ENCODE measurements at places on chromosomes 2 and 18.
A peak's percentile ranks its signal among the peaks of the same experiment; 100 is the strongest.

DNA sequence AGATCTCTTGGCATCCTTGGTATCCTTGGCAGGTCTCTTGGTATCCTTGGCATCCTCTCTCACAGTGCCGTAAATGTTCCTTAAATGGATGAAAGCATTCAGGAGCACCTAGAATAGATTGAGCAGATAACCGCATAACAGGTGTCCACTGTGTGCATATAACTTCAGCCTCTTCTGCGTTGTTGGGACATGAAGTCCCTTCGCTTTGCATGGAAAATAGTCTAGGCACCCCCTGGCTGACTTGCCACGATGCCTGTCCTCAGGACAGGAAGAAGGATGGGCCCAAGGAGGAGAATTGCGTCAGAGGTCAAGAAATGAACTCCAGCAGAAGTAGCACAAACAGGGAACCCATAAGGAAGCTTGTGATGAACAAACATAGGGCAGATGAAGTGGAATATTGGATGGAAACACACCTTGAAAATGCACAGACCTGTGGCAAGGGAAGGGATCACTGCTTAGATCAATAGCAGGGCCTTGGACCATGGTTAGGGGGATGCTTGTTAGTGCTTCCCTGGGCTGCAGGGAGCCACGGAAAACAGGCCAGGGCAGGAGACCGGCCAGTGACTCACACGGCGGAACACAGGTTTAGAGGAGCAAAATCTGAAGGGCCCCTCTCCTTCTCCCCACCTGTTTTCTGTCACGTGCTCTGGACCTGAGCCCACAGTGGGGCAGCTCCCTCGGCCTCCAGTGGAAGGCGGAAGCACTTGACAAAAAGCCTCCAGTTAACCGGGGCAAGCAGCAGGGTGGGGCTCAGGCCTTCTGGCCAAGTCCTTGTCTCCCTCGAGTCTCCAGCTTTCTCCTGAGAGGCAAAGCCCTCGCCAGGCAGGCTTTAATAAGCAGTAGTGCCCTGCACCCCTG, 99.2 kb upstream of the ASAP2 start:
- DNase-seq: no peak

GRCh38 chr18:59902131-59902992, 2.6 kb downstream of the PMAIP1 start:
- DNase-seq: peak; percentile 52

GRCh38 chr18:47817017-47817794, 113.3 kb downstream of the SMAD2 start:
- no peak for DNase-seq

DNA sequence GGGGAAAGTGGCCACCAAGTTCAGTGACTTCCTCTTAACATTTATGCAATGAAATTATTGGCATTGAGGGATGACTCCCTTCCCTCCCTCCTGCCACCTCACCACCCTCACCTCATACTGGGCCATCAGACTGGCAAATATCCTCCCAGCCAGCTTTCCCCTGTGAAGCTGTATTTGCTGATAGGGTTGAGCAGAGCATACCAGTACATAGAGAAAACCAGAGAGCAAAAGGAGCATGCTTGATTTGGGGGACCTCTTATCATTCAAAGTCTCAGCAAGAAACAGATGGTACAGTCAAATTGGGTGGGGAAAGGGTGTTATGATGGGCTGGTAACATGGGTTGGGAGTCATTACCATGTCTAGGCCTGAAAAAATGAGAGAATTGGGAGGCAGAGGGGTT, 19.1 kb upstream of the B3GNT2 start:
- DNase-seq: no peak

DNA sequence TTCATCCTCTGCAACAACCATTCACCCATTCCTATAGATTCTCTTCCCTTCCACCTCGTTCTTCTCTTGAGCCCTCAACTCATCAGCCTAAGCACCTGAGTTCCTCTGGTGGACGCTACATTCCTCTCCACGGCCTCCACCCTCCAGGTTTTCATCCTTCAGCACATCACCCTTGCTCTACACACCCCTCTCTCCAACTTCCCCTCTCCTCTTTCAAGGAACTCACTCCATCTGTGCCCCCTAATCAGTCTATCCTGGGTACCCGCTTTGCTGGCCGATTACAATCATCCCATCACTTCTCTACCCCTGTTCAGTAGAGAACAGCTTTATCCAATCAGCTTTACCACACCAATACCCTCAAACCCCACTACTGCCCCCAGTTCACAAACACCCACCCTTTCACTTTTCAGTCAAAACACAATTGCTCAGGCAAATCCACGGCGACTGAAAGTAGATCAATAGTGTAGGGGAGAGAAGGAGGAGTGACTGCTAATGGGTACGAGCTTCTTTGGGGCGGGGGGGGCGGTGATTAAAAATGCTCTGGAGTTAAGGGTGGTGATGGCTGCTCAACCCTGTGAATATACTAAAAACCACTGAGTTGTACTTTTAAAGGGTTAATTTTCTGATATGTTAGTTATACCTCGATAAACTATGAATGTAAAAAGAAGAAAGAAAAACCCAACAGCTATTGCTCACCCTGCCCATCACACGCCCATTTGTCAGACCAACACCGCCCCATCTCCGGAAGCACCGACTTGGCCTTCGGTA, 857 bp downstream of the DYM start:
- peak; percentile 17 for DNase-seq

DNA sequence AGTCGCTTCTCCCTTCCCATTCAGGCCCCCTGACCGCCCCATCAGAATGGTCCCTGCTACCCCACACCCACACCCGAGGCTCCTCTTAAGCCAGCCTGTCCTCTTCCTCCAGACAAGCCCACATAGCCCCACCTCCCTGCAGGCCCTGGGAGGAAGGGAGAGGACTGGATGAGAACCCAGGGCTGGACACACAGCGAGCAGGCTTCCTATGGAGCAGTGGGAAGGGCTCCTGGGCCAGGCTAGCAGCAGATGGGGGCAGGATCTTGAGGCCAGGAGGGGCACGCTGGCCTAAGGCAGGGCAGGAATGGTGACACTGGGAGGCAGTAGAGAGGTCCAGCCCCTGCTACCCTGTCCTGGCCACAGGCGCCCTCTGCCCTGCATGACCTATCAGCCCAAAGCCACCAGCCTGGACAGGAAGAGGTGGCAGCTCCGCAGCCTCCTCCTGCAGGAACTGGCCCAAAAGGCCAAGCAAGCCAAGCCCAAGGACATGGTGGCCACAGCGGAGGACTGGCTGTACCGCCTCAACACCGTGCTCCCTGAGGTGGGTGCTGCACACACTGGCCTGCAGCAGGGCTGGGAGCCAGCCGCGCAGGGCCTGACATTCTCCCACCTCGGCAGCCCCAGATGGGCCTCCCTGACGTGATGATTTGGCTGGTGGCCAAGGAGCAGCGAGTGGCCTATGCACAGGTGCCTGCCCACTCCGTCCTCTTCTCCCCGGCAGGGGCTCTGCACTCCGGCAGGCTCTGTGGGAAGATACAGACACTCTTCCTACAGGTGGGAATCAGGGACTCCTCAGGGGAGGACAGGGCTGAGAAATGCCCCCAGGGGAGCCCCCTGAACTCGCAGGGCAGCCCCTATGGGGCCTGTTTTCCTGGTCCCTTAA, 43.3 kb downstream of the FER1L5 start:
- DNase-seq: no peak

GRCh38 chr18:28855524-28855923, 678.6 kb upstream of the CDH2 start:
- no peak for DNase-seq

- peak; percentile 25 for DNase-seq
Measured at GRCh38 chr2:227479865-227480475, 8.0 kb downstream of the AGFG1 start.

- DNase-seq: no peak
Measured at GRCh38 chr2:239818531-239819011, 206.6 kb downstream of the NDUFA10 start.

DNA sequence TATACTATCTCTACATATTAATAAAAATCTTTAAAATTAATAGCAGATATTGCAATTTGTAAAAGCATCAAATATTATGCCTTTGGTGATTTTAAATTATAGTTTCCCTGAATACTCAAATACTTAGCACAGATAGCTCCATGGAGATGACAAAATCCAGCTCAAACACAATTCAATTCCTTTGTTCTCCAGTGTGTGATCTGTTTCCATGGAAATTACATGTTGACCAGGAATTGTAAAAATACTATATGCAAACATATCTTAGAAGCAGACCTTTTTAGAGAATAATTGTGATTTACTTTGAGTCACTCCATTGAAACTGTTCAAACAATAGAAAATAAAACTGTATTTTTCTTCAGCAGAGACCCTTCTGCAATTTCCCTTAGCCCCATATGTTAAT, 68.3 kb downstream of the FAM161A start:
- no peak for DNase-seq

GRCh38 chr2:173226899-173227698, 127.6 kb upstream of the CDCA7 start:
- no peak for DNase-seq

Data from CD4-positive, alpha-beta T cell treated with Interleukin-21 for 1 hour (primary cell).